ENCODE measurements at places on chromosomes 6 and 20.

GRCh38 chr6:110517034-110517433 lies 40.6 kb upstream of the SLC22A16 start:
- H3K4me1 ChIP-seq, result no peaks in the 10 kb centered on the region
- DNase-seq, result no peak
- no peaks in the 10 kb centered on the region for H3K27me3 ChIP-seq
- no peaks in the 10 kb centered on the region for H3K36me3 ChIP-seq
- H3K27ac ChIP-seq, result no peak overlapping the region
- no peak overlapping the region for H3K4me3 ChIP-seq

DNA sequence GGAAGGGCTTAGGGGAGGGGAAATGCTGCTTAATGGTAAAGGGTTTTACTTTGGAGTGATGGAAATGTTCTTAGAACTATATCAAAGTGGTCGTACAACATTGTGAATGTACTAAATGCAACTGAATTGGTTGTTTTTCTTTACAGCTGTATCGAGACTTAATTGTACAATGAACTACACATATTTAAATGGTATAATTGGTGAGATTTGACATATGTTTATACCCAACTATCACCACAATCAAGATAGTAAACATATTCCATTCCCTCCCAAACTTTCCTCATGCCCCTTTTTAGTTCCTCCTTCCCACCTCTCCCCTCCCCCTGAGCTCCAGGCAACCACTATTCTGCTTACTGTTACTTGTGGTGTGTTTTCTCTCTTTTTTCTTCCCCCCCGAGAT lies 44.0 kb downstream of the SCAND1 start:
- no peaks in the 10 kb centered on the region for H3K4me1 ChIP-seq
- no peak for DNase-seq
- peaks cover 16% of the 10 kb centered on the region for H3K36me3 ChIP-seq
- H3K4me3 ChIP-seq, result no peak overlapping the region

GRCh38 chr6:155247618-155248007 lies 16.2 kb upstream of the CLDN20 start:
- H3K27me3 ChIP-seq, result no peaks in the 10 kb centered on the region
- peak overlapping the region; percentile 96 for H3K27ac ChIP-seq
- H3K4me3 ChIP-seq, result peak overlapping the region; percentile 59
- H3K36me3 ChIP-seq, result peaks cover 6% of the 10 kb centered on the region
- DNase-seq, result no peak

- peaks cover 2% of the 10 kb centered on the region for H3K36me3 ChIP-seq
- H3K4me1 ChIP-seq, result peaks cover 10% of the 10 kb centered on the region
- peaks cover 88% of the 10 kb centered on the region for H3K27me3 ChIP-seq
- no peak for DNase-seq
- no peak overlapping the region for H3K4me3 ChIP-seq
These were observed 6.7 kb downstream of the FOXA2 start for GRCh38 chr20:22577515-22578220.

- DNase-seq, result no peak
- H3K4me1 ChIP-seq, result peaks cover 19% of the 10 kb centered on the region
- no peaks in the 10 kb centered on the region for H3K36me3 ChIP-seq
- no peak overlapping the region for H3K27ac ChIP-seq
These were observed 9.7 kb upstream of the ZSCAN9 start for GRCh38 chr6:28215425-28215824.
